ENCODE measurements at places on chromosomes 2 and 18.

- no peak for DNase-seq
Observed at GRCh38 chr2:959457-959856, 8.8 kb downstream of the SNTG2 start.

- DNase-seq = no peak
Observed at GRCh38 chr18:11994703-11995444, 13.6 kb downstream of the IMPA2 start.

DNA sequence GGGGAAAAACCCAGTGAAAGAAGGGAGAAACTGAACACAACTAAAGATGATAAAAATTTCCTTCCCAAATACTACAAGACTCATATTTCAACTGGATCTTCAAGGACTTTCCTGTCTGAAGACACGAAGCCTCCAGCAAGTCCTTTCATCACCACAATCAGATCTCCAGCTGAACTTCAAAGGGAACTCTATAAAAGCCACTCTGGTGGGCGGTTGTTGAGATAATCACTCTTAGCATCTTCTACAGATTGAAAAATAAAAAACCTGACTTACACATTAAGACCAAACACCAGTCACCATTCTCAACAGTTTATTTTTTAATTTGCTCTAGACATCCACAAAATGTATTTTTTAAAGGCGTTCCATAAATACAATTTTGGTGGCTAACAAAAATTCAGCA lies 4.4 kb downstream of the REV1 start:
- no peak for DNase-seq

- DNase-seq = no peak
Observed at GRCh38 chr2:176581557-176582165, 312.4 kb downstream of the MTX2 start.

GRCh38 chr18:35084494-35085449 lies 43.6 kb downstream of the MAPRE2 start:
- no peak for DNase-seq

GRCh38 chr2:111209045-111209514 lies 88.4 kb downstream of the BCL2L11 start:
- no peak for DNase-seq

DNA sequence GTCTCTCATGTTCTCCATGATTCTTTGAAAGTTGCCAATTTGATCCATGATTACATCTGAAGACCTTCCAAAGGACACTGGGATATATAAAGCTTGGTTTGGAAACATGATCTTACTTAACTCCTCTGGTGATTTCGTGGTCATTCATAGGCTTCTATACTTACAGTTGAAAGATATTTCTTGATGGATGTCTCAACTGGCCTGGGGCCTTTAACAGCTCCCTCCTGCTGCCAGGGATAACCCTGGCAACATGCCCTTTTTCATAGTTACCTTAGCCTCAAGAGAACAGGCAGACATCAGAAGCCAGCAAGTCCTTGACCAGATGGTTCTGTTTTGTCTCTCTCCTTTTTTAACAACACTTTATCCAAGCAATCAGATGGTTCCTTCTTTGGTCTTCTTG lies 23.5 kb upstream of the MFF start:
- no peak for DNase-seq

- no peak for DNase-seq
Observed at GRCh38 chr2:37507703-37508102, 163.3 kb downstream of the QPCT start.

GRCh38 chr2:187580462-187581124 lies 26.4 kb upstream of the TFPI start:
- DNase-seq = peak; percentile 21

DNA sequence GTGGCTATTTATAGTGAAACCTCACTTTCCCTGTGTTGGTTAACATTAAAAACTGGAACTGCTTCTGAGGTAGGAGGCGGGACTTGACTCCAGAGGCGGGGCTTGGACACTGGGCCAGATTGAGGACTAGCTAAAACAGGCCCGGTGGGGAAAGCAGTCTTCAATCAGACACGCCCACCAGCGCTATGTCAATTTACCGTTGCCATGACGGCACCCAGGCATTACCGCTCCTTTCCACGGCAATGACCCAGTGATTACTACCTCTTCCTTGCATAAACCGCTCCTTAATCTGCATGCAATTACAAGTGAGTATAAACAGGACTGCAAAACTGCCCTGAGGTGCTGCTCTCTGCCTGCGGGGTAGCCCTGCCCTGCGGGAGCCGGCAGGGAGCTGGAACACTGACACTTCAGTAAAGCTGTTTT lies 35.3 kb downstream of the LRRFIP1 start:
- DNase-seq = no peak

GRCh38 chr2:25951071-25951547 lies 31.2 kb downstream of the KIF3C start:
- peak; percentile 90 for DNase-seq
